ENCODE measurements at places on chromosomes 6 and 20. TPM values are rescaled to one million over a fixed set of nuclear protein-coding genes. Genes with fewer than 3 reads are reported as not detected.

SS18L1 gene
- 17.7 TPM for total RNA-seq

CALHM4 gene
- total RNA-seq, result not detected

RTEL1 gene
- 25.7 TPM for total RNA-seq

CLDN20 gene
- not detected for total RNA-seq

PAK5 gene
- total RNA-seq, result 0.07 TPM

TAGAP gene
- 1.1 TPM for total RNA-seq

GUCA1A gene
- not detected for total RNA-seq

GRIK2 gene
- total RNA-seq, result 0.50 TPM

EPB41L1 gene
- 59.2 TPM for total RNA-seq

BANF2 gene
- not detected for total RNA-seq

BEND6 gene
- total RNA-seq, result 0.61 TPM

SDC4 gene
- 146 TPM for total RNA-seq

SMOC2 gene
- 25.6 TPM for total RNA-seq

PPP1R3D gene
- total RNA-seq, result 6.3 TPM

DDX27 gene
- total RNA-seq, result 26.3 TPM

All from colonic mucosa (tissue), 4 donors.